ENCODE measurements at places on chromosomes 3 and 15.

DNA sequence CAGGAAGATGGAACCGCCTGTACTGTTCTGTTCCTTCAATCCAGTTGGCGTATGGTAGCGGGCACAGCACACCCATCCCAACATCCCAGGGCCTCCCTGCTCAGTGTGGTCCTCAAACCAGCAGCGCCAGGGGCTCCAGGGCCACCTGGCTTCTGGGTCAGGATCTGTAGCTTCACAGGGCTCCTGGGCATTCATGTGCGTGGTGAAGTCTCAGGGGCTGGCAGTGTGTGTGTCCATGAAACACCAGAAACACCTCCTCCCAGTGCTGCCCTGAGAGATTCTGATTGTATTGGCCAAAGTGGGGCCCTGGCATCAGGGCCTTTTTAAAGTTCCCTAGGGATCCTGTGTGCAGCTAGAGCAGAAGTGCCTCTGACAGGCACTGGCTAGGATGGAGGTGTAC lies 42.1 kb downstream of the ABTB1 start:
- DNase-seq = no peak

DNA sequence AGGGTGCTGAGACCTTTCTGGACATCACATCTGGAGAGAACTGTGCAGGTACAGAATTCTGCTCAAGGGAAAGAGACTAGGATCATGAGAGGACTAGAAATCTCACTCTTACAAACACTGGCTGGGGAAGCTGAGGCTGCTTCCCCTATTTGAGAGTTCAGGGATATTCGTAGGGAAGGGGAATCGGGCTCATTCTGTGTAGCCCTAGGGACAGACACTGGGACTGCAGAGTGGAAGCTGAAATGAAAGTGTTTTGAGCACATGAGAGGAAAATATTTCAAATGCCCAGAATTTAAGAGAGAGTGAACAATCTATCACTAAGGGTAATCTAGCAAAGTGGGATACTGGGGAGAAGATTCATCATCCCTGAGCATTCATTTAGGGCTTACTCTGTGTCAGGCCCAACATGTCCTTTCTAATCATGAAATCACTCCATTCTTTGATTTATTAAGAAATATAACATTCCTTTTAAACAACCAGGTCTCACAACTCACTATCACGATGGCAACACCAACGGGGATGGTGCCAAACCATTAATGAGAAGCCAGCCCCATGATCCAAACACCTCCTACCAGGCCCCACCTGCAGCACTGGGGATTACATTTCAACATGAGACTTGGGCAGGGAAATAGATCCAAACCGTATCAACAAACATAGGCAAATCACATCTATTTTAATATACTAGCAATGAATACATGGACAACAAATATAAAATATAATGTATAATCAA lies 63.0 kb downstream of the CPN2 start:
- no peak for DNase-seq

DNA sequence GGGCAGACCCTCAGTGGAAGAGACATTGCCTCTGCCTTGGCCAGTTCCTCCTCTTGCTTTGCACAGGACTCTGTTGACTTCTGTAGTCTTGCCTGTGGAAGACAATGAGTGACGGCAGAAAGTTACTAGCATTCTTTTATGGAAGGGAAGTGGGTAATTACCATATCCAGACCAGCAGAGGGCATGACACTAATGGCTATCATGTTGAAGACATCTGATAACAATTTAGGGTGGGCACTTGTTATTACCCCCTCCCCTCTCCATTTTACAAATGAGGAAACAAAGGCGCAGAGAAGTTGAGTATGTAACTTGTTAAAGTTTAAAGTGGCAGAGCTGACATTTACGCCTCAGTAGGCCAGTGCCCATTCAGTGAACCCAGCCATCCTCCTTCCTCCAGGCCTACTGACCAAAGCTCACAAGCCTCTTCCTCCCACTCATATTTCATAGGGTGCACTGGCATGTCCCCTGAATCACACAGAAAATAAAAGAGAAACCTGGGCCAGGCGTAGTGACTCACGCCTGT lies 48.2 kb upstream of the FMN1 start:
- no peak for DNase-seq

DNA sequence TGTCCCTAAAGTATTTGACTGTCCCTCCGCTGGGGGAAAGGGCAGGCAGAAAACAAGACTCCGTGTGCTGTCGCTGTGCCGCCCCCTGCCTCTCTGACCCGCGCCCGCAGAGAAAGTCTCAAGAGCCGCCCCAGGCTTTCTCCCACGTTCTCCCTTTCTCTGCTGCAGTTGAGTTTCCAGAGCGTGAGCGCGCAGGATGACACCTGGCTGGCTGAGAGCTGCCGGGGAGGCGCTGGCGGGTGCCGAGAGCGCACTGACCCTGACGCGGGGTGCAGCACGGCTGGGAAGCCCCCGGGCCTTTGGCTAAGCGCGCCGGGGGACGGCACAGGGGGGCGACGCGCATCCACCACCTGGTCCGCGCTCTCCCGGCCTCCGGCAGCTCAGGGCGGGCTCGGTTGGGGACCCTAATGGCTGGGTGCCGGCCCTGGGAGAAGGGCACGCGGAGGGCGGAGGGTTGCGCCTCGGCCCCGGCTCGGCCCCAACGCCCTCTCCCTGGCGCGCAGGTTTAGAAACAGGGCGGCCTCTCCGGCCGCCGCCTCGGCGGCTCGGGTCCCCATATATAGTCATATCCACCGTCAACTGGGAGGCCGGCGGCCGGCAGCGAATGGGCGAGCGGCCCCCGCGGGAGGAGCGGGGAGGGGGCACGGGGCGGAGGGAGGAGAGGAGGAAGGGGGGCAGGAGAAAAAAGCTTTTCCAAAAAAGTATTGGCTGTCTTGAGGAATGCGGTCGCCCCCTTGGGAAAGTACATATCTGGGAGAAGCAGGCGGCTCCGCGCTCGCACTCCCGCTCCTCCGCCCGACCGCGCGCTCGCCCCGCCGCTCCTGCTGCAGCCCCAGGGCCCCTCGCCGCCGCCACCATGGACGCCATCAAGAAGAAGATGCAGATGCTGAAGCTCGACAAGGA lies at the start of gene TPM1:
Gene TPM1, plus strand, starts transcription at position 774 of the 903 bp plus-strand sequence. Its CDS starts 83 bp downstream, at position 857.
- peak; percentile 92 for DNase-seq

DNA sequence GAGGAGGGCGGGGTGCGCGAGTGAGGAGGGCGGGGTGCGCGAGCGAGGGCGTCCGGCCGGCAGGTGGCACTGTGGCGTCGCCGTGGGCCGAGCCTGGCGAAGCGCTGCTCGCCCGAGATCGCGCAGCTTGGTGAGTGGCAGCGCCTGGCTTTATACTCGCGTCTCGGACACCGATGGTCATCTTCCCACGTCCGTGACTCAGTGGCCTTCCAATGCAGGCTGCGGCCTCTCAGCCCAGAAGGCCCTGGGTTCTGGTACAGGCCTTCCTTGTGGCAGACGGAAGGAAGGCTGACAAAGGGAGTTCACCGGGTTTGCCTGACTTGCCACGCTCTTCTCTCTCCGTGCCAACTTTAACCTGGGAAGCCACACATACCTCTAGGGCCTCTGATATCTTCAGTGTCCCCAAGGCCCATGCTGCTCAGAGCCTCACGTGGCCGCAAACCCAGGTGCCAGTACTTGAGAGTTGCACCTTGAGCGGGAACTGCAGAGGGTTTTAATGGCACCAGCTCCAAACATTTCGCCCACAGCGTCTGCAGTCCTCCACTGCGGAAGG lies 195.3 kb upstream of the LYSMD4 start:
- DNase-seq = peak; percentile 76

- no peak for DNase-seq
Measured at GRCh38 chr3:128247666-128248409, 94.6 kb downstream of the EEFSEC start.

GRCh38 chr3:111610612-111611054 lies 15.5 kb upstream of the ZBED2 start:
- no peak for DNase-seq

DNA sequence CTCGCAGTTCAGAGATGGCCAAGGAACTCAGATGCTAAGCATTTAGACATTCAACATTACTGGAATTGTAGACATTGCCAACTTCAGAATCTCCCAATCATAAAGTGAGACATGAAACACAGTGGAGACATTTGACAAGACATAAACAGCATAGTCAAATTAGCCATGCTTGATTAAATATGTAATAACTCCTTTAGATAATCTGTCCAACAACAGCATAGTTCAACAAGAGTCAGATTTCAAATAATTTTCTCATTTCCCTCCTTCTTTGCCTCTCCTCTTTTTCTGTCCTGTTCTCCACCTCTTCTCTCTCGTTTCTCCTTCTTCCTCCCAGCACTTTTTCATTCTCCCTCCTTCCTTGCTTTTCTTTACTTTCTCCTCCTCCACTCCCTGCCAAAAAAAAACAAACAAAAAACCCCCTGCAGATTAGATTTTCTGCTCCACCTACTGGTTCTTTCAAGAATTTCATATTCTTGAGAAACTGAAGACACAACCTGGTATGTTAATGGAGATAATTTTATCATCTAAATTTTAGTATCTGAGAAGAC lies 20.2 kb downstream of the CPOX start:
- no peak for DNase-seq

DNA sequence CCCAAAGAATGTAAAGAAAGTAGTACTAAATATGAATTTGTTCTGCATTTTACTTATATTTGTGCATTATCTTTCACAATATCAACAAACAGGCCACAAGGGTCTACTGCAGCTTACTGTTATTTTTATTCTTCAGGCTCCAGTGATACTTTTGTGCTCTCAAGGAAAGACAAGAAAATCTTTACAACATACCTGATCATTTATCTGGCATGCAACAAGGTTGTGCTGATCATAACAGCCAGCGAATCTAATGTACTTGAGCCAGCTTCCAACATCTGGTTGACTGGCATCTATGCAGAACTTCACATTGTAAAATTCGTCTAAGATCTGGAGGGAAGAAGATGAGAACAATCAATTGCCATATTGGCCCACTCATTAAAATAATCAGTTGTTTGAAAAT lies 520.0 kb downstream of the MECOM start:
- DNase-seq = no peak

- DNase-seq = no peak
Measured at GRCh38 chr3:48945432-48945831, 26.8 kb downstream of the ARIH2 start.

- DNase-seq = no peak
Measured at GRCh38 chr3:189419683-189420082, 211.5 kb upstream of the TP63 start.

GRCh38 chr3:163196815-163197374 lies 1700.3 kb downstream of the OTOL1 start:
- no peak for DNase-seq

DNA sequence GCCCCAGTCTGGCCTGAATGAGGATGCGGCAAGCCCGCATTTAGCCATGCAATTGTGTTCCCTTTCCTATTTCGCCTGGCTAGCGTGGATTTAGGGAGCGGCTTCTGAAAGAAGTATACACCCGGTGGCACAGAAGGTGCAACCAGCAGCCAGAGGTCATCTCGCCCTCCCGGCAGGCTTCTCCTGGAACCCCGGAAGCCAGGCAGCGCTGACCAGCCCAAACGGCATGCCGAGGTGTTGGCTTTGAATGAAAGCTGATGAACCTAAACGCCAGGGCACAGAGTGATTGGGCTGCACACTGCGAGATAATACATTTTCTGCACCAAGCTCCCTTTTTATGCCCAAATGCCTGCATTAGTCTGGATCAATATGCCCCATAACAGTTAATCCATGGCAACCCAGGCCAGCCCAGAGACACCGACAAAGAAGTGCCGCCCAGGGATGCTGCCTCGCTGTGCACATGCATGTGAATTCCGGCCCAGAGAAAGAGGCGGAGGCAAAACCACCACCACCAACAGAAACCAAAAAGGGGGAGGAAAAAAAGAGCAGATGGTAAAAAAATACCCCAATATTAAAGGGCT lies 1.4 kb downstream of the SRGAP3 start:
- no peak for DNase-seq

GRCh38 chr15:52680761-52681160 lies 1.6 kb upstream of the ATOSA start:
- no peak for DNase-seq

DNA sequence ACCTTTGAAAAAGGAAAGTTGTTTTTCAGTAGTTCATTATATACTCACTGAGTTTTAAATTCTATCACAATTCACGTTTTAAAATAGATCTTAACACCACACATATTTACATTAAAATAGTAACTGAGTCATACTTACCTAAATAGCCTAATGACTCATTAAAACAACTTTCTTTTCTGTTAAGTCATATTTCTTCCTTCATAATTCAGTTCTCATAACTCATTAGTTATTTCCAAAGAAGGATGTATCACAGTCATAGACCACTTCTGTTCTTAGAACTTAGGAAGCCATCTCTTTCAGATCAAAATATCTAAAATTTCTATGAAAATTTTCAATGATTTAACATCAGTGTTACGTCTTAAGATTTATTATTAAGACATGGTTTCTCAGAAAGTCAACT lies 885.9 kb downstream of the FHIT start:
- no peak for DNase-seq

DNA sequence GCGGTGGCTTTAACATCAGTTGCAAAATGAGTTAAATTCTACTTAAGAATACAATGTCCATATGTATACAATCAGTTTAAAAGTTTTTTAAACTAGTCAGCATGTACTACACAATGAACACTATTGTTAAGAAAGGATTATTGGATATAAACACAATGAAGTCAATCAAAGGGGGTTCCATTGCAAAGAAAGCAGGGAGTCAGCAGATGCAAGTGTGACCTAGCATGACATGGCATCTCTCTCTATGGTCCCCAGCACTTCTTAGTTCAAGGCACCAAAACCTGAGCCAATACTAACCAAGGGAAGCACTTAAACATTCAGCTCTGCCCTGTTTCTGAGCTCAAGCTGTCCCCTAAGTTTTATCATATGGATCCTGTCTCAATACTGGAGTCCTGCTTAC lies 17.0 kb downstream of the KLHL6 start:
- DNase-seq = no peak

GRCh38 chr3:195238081-195238571 lies 32.8 kb downstream of the XXYLT1 start:
- no peak for DNase-seq

Data from psoas muscle (tissue), 8 donors.